CD4-positive, alpha-beta T cell (primary cell): ENCODE measurements at places on chromosomes 1 and 21.
A peak's percentile ranks its signal among the peaks of the same experiment; 100 is the strongest.

- no peak for DNase-seq
Measured at GRCh38 chr1:4323309-4323708, 331.1 kb upstream of the AJAP1 start.

DNA sequence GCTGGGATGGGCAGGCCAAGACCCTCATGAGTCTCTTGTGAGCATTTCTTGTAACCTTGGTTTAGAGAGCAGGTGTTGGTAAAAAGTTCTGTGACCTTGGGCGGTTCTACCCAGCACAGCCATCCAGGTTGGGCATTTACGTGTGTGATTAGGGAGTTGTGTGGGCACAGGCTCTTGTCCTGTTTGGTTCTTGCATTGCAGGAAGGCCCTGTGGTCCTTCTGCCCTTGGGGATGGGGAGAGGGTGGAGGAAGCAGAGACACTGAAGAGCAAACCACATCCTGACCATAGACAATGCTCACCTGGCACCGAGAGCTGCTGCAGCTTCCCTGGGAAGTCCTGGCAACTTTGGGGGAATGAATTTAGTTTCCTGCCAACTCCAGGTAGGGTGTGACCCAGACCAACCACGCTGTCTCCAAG lies 25.6 kb downstream of the RNF187 start:
- peak; percentile 0 for DNase-seq

DNA sequence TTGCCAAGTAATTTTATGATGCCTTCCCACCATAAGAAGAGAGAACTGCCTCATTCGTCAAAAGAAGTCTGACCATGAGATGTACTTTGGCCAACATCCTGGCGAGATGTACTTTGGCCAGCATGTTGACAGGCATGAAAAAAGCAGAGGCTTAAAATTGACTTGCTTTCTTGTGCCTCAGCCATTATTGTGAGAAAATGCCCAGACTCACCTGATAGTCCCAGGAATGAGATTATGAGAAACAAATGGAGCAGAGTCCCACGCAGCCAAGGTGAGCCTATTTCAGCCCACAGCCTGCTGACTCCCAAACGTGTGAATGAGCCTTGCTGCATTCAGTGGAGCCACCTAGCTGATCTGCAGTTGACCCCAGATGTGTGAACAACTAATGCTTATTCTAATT lies 43.5 kb upstream of the ZNF644 start:
- DNase-seq: no peak

DNA sequence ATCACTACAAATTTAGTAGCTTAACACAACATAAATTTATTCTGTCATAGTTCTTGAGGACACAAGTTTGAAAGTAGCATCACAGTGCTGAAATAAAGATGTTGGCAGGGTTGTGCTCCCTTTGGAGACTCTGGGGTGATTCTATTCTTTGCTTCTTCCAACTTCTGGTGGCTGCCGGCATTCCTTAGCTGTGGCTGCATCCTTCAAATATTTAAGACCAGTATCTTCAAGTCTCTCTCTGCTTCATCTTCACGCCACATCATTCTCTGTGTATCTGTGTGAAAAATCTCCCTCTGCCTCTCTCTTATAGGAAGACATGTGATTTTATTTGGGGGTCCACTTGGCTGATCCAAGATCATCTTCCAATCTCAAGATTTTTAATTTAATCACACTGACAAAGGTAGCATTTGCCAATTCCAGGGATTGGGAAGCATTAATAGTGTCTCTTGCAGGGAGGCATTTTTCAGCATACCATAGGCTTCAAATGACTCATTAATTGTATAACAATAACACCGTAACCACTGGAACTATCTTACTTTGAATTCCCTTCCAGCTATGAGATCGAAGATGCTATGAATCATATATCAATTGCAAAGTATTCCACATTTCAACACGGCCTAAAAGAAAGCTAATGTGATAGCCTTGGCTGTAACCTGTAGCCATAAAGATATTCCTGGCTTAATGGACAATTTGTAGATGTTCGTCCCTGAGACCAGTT lies 74.6 kb downstream of the DPT start:
- DNase-seq: no peak

DNA sequence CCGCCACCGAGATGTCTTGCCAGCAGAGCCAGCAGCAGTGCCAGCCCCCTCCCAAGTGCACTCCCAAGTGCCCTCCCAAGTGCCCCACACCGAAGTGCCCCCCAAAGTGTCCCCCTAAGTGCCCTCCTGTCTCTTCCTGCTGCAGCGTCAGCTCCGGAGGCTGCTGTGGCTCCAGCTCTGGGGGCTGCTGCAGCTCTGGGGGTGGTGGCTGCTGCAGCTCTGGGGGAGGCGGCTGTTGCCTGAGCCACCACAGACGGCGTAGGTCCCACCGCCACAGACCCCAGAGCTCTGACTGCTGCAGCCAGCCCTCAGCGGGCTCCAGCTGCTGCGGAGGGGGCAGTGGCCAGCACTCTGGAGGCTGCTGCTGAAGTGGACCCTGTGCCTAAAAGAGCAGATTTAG lies 1.4 kb downstream of the LCE1F start:
- no peak for DNase-seq

DNA sequence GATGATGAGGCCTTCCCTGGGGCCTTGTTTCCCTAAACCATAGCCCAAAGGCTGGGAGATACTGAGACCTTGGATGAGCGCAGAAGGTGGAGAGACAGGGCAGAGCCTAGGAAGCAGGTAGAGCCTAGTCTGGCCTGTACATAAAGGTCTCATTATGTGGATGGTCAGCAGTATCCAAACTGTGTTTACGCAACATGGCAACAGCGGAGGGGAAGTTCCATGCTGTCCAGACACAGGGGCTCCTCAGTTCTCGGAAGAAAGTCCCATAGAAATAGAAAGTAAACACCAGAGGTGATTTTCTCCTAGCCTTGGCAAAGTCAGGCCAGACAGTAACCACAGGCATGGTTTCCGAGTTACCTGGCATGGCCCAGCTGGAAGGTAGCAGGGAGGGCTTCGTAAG lies 42.1 kb upstream of the MPZL1 start:
- DNase-seq: no peak

DNA sequence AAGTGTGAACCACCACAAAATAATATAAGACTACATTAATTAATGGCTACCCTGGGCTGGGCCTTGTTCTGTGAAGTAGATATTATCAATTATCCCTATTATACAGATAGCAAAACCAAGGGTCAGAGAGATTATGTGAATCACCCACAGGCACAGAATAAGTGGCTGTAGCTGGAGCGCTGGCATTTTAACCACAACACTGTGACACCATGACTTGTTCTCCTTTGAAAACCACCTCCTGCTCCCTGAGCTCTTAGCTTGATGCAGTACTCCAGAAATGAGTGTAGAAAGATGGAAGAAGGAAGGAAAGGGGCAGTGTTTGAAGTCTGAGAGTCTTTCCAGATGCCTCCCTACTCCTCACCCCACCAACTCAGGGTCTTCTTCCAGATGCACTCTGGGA lies 29.5 kb upstream of the JUN start:
- DNase-seq: no peak

GRCh38 chr1:226823643-226824042 lies 46.8 kb upstream of the PSEN2 start:
- DNase-seq: no peak

- no peak for DNase-seq
Measured at GRCh38 chr21:32001390-32001789, 128.6 kb downstream of the HUNK start.

DNA sequence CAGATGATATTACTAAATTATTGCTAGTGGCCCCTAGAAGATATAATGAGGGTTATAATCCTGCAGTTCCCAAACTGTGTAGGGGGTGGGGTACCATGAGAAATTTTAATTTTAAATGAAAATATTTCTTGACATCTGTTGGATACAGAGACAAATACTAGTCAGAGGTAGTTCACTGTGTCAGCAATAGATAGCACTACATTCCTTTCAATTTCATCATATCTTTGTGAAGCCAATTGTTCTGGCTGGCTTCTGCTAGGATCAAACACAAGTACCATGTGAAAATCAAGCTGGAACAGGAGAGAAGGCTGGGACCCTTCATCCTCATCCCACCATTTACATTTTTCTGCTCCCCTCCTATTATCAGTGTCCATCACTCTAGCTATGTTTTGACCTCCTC lies 208.1 kb downstream of the USH2A start:
- no peak for DNase-seq

GRCh38 chr21:24881506-24881905 lies 725.8 kb downstream of the MRPL39 start:
- no peak for DNase-seq

DNA sequence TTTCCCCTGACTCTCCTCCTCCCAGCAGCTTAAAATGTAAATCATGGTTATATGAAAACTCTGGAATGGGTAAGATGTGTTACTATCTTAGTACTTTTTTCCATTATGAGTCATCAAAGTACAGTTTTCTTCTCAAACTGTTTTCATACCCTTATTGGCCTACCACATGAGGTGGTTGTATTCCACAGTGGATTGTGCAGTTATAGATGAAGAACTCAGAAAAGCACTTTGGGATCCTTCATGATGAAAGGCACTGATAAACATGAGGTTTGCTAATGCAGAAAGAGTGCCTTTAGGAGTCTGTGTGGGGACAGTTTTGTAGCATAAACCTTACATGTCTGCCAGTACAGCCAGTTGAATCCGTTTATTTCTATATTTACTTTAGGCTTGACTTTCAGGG lies 32.0 kb upstream of the MYOCOS start:
- no peak for DNase-seq

GRCh38 chr1:150441121-150441520 lies 46.1 kb upstream of the TARS2 start:
- DNase-seq: no peak

GRCh38 chr1:32199717-32200072 lies 700 bp upstream of the CCDC28B start:
- no peak for DNase-seq

DNA sequence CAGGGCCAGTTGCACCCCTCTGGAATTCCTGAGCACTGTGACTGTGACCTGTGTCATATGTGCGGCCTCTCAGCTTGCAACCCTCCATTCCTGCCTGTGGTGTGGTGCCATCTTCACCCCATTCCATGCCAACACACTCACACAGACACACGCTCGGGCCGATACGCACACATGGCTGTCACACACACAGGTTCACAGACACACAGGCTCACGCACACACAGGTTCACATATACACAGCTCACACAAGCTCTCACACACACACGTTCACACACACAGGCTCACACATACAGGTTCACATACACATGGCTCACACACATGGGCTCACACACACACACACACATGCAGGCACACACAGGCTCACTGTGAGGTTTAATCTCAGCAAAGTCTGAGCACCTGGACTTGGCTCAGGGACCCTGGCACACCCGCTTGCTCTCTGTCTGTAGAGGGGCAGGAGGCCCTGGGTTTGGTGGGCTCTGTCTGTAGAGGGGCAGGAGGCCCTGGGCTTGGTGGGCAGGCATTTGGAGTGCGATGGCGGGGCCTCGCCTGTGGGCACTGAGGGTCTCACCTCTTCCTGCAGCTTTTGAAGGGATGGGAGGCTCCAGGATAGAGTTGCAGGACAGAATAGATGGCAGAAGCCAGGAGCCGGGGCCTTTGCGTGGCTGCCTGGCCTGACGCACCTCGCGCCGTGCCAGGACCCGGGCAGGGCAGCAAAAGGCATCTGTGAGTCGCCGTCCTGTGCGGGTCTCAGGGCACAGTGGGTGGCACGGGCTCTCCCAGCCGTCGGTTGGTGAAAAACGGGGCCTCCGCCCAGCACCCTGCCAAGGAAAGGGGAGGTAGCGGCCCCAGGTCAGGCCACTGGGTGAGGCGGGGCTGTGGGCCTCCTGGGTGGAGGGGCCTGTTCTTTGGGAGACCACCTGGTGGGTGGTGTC lies 17.1 kb downstream of the COL18A1 start:
- no peak for DNase-seq

DNA sequence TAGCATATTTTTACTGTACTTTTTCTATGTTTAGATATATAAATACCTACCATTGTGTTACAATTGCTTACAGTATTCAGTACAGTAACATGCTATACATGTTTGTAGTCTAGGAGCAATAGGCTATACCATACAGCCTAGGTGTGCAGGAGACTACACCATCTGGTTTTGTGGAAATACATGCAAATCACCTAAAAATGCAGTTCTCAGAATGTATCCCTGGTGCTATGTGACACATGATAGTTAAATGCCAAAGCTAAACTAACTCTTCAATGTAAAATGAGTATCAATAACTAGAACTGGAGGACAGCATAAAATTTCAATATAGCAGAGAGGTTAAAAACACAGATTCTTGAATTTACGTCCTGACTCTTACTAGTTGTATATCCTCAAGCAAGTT lies 14.8 kb downstream of the NUCKS1 start:
- DNase-seq: no peak

DNA sequence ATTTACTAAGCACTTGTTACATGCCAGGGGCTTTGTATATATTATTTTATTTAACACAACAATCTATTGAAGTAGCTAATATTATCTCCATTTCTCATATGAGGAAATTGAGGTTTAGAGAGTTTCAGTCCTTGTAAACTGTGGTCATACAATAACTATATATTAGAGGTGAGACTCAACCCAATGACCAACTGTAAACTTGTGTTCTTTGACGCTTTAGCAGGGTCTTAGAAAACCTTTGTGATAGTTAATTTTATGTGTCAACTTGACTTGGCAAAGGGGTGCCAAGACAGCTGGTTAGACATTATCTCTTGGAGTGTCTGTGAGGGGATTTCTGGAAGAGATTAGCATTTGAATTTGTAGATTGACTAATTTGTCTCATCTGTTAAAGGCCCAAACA lies 252.4 kb upstream of the B3GALT2 start:
- no peak for DNase-seq

DNA sequence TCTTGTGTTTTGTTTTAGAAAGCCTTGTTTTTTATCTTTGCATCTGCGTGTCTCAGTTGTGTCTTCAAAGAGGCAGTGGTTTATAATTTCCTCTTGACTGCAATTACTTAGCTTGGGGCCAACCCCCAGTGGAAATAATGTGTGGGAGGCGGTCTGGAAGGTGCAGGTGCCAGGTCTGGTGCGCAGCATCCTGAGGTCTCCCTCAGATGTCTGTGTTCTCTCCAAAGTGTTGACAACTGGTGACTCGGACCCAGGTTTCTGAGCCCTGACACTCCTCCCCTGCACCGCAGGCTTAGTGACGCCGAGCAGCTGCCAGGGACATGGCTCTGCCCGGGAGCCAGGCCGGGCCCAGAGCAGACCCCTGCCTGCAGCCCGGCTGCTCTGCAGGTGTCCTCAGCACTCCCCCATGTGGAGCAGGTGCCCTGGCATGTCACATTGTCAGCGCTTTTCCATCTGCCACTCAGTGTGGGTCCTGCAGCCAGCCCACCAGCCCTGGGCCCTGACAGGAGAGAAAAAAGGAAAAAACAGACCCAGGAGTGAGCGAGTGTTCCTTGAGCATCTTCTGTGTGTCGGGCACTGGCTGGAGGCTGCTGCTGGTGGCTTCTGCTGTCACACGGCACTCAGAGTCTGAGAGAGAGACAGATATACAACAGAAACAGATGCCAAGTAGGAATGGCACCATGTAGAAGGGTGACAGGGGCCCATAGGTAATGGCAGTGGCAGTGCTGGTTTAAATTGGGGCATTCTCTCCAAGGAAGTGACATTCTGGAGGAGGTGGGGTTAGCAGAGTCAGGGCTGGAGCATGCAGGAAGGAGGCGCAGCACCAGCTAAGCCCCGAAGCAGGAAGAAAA lies 24.8 kb upstream of the SELENON start:
- peak; percentile 94 for DNase-seq

GRCh38 chr1:62884156-62884740 lies 100.3 kb downstream of the ATG4C start:
- DNase-seq: no peak
